ENCODE measurements at places on chromosomes 6 and 20.

DNA sequence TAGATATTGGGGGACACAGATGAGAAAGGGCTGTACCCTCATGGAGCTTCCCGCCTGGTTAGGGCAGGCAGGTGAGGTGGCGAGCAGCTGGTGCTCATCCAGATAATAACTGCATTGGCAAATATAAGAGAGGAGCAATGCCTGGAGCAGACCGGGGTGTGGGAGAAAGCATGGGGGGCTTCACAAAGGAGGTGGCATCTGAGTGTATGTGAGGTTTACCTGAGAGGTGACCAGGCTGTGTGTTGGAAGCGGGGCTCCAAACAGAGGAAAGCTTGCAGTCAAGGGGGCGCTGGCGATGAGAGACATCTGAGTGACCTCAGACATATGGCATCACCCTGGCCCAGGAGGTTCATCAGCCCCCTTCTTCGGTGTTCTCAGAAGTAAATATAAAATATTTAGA, 72.1 kb upstream of the PMEPA1 start:
- no peak for DNase-seq

DNA sequence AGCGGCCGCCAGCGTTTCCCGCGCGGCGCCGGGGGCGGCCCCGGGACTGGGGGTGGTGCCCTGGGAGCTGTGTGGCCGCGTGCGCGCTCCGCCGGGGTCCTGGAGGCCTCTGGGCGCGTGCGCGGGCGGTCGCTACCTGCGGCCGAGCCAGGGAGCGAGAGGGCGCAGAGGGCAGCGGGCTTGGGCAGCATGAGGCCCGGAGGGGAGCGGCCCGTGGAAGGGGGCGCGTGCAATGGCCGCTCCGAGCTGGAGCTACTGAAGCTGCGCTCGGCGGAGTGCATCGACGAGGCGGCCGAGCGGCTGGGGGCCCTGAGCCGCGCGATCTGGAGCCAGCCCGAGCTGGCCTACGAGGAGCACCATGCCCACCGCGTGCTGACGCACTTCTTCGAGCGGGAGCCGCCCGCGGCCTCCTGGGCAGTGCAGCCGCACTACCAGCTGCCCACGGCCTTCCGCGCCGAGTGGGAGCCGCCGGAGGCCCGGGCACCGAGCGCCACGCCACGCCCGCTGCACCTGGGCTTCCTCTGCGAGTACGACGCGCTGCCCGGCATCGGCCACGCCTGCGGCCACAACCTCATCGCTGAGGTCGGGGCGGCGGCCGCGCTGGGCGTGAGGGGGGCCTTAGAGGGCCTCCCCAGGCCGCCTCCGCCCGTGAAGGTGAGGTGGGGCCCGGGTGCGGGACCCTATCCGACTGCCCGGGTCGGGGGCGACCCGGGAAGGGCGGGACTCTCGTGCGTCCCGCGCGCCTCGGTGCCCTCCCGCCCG, at the start of gene PM20D2:
PM20D2 (plus strand) TSS at position 100 of the 762 bp plus-strand sequence; CDS start at position 190, 90 bp downstream.
- no peak for DNase-seq

GRCh38 chr20:55936209-55936595, 69.1 kb downstream of the CBLN4 start:
- no peak for DNase-seq

DNA sequence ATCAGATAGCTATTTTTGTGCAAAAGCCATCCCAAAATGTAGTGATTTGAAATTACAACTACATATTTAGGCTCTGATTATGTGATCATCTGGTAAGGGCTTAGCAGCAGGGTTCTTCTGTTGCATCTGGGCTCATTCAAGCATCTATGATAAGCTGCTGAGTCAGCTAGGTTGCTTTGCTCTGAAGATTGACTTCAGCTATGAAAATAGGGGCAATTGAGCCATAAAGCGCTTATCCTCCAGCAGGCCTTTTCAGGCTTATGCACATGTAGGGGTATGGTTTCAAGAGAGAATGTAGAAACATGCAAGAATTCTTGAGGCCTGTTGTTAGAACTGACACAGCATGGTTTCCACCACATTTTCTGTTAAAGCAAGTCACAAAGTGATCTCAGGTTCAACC, 114.1 kb downstream of the PLCB1 start:
- DNase-seq, result no peak

GRCh38 chr6:46412662-46413061, 78.6 kb downstream of the RCAN2 start:
- DNase-seq, result no peak

Measured in right atrium auricular region (tissue), 2 donors.